Kidney tubule cell (primary cell): ENCODE measurements at places on chromosomes 5 and 9.
A peak's percentile ranks its signal among the peaks of the same experiment; 100 is the strongest.

- DNase-seq = no peak
Measured at GRCh38 chr5:117736698-117737097, 1162.1 kb upstream of the SEMA6A start.

GRCh38 chr5:40277161-40277906, 402.4 kb upstream of the PTGER4 start:
- no peak for DNase-seq

DNA sequence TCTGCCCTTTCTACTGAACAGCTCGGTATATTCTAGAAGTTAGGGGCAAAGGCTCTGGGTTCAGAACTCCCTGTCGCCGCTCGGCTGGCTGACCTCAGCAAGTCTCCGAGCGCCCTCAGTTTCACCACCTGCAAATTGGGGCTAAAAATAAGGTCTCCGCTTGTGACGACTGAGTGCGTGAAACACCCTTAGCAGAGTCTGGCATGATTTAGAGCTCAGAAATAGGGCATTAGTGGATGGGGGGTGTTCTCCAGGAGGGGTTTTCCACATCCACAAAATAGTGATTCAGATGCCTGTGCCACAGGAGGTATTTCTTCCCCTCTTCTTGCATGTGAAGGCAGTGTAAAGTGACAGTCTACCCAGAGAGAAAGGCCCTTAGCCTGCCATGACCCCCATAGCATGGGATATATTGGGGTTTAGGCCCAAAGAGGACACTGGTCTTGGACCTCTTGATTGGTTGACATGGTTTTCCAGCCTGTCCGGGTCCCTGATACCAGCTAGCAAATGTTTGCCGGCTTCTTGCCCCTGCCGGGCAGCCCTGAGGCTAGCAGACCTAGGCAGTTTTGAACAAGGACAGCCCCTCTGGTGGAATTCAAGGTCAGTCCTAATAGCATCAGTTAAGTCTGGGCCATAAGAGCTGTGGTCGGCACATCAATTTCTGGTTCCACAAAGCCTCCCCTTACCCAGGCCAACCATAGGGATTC, 1.4 kb downstream of the ERGIC1 start:
- DNase-seq = peak; percentile 42

- DNase-seq = peak; percentile 36
Measured at GRCh38 chr5:143635146-143635752, 176.7 kb upstream of the HMHB1 start.

DNA sequence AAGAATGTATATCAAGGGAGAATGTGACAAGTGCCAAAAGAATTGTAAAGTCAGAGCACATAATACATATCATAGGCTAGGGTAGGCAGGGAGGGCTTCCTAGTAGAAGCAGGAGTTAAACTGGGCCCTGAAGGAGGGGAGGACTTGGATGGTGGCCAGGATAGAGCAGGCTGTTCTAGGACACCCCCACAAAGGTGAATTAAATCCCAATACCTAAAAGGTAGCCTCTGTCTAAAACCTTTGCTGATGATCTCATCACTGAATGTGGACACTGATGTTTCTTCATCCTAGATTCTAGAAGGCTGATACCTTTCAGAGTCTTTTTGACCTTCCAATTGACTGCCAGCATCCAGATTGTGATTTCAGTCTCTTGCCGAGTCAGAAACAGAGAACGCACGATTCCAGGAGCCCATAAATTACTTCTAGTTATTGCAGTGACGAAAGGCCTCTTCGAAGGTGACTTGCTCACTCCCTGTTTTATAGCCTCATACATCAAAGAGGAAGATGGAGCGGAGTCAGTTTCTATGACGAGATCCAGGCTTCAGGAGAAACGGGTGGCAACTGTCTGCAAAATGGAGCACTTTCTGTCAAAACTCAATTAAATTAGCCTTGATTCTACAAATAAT, 43.2 kb downstream of the KIF4B start:
- no peak for DNase-seq

- no peak for DNase-seq
Measured at GRCh38 chr9:14531341-14532269, 161.6 kb downstream of the ZDHHC21 start.

- no peak for DNase-seq
Measured at GRCh38 chr9:38295764-38296163, 96.7 kb upstream of the ALDH1B1 start.
